Skin of body (tissue), 3 donors: ENCODE measurements at places on chromosomes 7 and 10. TPM values are rescaled to one million over a fixed set of nuclear protein-coding genes. Genes with fewer than 3 reads are reported as not detected.
A peak's percentile ranks its signal among the peaks of the same experiment; 100 is the strongest.

DNA sequence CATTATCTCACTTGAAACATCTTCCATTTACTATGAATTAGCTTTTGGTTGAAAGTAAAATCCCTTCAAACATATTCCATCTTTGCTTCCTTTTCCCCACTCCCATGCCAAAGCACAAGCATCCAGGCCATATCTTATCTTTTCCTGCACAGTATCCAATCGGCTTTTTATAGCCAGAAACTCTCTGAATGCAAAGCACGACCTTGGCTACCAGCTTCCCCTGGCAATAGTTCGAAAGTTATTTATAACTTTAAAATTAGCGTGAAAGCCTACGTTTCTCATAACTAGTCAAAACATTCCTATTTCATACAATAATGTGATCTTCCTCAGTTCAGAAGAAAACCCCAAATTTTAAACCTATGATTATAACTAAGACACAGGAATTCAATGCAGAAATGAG, 440 bp downstream of the CTNNA3 start:
- no peak for DNase-seq

DNA sequence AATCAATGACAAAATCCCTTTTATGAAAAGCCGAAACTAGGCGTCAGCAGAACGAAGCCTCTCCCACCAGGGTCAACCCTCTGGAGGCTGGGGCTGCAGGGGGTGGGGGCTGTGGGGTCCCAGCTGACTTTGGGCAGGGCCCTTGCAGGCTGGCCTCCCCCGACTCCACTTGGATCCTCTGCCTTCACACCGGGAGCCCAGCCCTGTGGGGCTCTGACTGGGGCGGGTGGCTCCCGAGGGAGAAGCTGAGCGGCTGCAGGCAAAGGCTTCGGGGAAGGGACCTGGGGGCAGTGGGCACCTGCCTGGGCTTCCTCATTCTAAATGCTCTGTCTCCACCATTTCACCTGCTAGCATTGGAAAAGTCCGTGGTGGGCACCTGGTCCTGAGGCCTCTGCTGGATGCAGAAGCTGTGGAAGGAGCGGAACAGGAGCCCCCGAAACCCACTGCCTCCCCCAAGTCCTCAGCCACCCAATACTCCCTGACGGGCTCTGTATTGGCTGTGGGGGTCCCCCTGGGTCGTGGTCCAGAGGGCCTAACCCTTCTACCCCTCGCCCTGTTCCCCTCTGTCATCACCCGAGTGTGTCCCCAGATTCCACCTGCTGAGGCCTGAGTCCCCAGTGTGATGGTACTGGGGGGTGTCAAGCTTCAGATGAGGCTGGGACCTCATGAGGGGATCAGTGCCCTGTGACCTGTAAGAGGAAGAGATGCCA, 108.6 kb downstream of the DNAJB6 start:
- no peak for DNase-seq

DNA sequence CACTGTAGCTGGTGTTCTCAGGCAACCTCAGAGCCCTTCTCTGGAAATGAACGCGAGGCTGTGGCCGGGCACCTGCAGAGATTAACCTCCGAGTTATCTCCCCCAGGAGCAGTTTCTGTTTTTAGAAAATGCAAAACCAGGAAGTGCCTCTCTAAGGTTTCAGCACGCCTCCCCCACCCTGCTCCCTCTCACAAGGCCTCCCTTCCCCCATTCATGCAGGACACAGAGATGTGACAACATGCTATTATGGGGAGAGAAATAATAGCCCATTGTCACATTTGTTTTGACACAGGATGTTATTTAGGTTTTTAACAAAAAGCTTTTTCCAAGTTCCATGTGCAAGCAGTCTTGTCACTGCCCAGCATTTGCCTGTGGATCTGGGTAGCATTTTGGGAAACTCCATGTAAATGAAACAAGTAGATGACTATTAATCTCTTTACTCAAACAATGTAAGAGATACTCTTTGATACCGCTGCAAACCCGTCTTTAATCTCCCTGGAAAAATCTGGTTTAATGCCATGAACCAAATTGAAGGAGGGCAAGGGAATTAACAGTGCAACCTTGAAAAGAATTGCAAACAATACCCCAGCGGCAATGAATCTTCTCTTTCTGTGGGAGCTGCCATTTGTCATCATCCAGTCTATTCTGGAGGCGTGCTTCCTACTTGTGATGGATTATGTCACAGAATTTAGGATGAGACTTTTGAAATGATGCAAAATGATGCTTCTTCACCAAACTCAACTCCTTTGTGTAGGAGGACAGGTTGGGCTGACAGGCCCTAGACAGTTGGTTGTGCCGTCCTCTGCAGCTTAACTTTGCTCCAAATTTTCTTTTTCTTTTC, 86.5 kb upstream of the NMT2 start:
- no peak for DNase-seq

DNA sequence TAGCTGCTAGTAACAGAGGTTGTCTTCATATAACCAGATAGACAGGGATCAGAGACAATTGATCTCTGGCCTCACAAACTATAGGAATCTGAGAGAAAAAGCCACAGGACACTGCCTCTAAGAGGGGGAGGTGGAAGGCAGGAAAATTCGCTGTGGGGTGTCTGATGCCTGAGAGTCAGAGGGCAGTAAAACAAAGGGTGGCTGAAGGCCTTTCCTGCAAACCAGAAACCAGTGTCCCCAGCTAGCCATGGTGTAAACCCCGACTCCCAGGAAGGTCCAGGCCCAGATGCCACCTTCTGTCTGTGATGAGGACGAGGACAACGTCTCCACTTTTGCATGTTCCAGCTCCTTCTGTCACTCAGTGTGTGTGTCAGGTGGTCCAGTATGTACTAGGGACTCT, 215.1 kb downstream of the ADARB2 start:
- no peak for DNase-seq

- no peak for DNase-seq
These were observed 45.4 kb downstream of the DOCK4 start for GRCh38 chr7:112160771-112161150.

- DNase-seq: no peak
These were observed 42.2 kb upstream of the CABCOCO1 start for GRCh38 chr10:61620506-61620905.

DNA sequence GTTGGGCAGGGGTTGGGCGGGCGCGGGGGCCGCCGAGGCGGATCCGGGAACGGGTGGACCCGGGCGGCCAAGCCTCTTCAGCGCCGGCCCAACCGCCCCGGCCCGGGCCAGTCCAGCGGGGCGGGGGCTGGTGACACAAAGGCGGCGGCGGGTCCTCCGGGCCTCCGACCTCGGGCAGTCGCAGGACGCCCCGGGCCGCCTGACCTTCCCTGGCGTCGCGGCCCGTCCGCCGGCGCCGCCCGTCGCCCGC, 54.2 kb downstream of the METTL2B start:
- no peak for DNase-seq

GRCh38 chr7:105196473-105196872, 182.5 kb downstream of the KMT2E start:
- DNase-seq: no peak

GRCh38 chr7:55214707-55215106, 150.4 kb upstream of the LANCL2 start:
- DNase-seq: no peak

GRCh38 chr10:88336334-88336733, 246.8 kb downstream of the RNLS start:
- DNase-seq: no peak

DNA sequence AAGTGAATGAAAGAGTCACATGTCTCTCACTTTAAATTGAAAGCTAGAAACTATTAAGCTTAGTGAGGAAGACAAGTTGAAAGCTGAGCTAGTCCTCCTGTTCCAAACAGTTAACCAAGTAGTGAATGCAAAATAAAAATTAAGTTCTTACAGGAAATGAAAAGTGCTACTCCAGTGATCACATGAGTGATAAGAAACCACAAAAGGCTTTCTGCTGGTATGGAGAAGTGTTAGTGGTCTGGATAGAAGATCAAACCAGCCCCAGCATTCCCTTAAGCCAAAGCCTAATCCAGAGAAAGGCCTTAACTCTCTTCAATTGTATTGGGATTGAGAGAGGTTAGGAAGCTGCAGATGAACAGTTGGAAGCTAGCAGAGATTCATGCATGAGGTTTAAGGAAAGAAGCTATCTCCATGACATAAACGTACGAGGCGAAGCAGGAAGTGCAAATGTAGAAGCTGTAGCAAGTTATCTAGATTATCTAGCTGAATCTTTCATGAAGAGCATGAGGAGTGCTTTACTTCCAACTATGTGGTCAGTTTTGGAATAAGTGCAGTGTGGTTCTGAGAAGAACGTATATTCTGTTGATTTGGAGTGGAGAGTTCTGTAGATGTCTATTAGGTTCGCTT, 261.6 kb downstream of the MDFIC start:
- no peak for DNase-seq

DNA sequence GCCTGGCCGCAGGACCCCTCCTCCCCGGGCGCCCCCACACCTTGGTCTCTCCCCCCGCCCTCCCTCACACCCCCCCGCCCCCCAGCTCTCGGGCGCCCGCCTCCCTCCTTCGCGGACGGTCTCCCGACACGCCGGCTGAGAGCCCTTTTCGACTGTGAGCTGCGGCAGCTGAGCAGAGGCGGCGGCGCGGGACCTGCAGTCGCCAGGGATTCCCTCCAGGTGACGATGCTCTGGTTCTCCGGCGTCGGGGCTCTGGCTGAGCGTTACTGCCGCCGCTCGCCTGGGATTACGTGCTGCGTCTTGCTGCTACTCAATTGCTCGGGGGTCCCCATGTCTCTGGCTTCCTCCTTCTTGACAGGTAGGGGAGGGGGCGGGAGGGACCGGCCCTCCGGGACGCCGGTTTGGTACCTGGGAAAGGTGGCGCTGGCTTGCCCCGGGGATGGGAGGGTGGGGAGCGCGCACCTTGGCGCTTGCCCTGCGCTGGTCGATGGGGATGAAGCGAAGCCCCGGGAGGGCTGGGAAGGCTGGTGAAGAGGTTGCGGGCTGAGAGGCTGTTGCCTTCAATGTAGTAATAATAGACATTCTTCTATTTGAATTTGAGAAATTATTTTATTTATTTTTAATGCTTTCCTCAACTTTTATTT, at the start of gene BMPER:
Gene BMPER (plus strand): TSS at position 151 of the 644 bp plus-strand sequence. CDS start 75 bp downstream, at position 226.
- no peak for DNase-seq

GRCh38 chr10:27618036-27618615, 114.0 kb downstream of the RAB18 start:
- DNase-seq: no peak

DNA sequence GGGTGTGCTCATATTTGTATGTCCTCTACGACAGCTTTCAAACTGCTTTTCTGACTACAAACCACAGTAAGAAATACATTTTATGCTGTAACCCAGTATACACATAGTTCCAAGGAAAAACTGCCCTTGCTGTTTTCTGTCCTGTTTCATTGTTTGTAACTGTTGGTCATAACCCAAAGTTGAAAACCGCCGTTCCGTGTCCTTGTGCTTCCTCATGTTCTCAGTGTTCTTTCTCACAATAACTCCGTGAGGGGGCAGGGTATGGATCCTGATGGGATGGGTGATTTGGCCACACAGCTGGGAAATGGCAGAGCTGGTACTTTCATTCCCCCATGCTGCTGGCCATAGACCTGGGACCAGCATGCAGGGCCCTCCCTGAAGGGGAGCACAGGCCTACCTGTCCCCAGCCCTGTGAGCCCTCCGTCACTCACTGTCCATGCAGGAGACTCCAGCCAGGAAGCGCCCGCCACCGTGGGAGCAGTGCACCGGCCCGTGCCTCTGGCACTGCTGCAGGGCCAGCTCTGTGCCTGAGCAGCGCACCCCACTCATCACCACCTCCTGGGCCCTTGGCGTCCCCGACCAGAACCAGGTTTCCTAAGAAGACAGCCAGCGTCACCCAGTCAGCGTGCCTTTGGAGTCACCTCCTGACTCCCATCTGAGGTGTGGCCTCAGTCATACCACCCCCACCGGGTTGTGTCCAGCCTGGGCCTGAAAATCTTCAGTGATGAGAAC, 12.7 kb downstream of the LOXL4 start:
- DNase-seq: no peak

DNA sequence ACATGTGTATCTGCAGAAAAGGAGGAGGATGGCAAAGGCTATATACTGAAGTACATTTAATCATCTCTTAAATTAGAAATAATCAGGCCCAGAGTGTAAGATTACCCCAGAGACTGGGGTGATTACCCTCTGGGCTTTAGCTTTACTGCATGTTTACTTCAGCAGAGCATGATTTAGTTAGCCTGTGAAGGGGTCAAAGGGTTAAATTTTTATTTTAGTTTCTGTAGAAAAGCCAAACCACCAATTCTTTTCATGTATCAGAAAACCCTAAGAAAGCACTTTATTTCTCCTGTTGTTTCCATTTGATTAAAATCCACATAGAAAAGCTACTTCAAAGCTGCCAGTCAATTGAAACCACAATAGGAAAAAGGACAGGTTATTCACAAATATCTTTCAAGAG, 101.5 kb upstream of the LSM8 start:
- no peak for DNase-seq

DNA sequence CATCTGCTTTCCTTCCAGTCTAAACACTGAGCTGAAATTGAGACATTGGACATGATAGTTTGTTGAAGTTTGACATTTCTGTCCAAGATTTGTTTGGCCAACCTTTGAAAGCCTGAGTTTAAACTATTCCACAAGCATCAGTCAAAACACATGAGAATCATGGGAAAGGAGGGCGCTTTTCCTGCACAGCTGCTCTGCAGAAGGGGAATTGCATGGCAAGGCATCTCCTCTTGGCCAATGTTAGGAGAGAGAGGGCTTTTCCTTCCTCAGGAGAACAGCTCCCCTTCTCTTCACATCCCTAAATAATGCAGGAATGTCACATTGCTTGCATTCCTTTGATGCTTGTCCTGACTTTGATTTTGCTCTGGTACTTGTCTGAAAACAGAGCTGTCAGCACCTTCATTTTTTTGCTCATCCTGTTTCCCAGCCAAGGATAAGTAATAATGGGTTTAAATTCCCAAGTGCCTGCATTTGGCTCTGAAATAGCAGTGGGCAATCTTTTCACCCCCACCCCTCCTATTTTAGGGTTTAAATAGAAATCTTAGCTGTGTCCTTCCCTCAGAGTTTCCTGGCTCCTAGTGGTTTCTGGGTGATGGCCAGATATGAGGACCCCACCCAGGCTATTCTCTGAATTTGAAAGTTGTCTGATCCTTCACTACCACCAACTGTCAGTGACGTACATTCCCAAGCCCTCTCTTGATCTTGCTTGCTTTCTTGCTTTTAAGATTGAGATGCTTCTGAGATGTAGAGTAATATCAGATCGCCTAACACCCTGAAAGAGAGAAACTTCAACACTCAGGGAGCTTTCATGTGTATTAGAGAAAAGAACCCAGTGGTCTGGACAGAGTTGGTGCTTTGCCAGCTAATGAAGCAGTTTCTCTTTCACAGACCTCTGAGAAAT, 75.2 kb upstream of the NPVF start:
- peak; percentile 98 for DNase-seq

DNA sequence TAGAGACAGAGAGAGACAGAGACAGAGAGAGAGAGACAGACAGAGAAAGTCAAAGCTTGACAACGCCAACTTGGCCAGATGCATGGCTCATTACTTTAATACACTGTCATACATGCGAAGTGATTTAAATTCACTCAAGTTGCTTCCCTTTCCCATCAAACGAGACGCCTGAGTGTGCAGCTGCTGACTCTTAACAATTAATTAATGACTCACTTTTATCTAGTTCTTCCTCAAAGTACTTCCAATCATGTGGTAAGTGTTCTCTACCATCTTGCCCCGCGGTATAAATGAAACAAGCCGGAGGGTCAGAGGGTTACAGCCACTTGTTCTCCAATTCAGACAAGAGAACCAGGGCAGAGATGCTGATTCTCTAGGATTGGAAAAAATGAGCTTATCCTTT, 90.8 kb downstream of the SFMBT2 start:
- DNase-seq: no peak

Gene PLEKHS1
- total RNA-seq: not detected

Gene RHBDD2
- 12.0 TPM for total RNA-seq

Gene CCDC71L
- total RNA-seq: 7.4 TPM

Gene TET1
- 23.6 TPM for total RNA-seq

Gene ZCWPW1
- 4.7 TPM for total RNA-seq
